ENCODE measurements at places on chromosomes 5 and 9. TPM values are rescaled to one million over a fixed set of nuclear protein-coding genes. Genes with fewer than 3 reads are reported as not detected.
A peak's percentile ranks its signal among the peaks of the same experiment; 100 is the strongest.

The RASGRF2 gene
- polyA plus RNA-seq = 0.67 TPM

DNA sequence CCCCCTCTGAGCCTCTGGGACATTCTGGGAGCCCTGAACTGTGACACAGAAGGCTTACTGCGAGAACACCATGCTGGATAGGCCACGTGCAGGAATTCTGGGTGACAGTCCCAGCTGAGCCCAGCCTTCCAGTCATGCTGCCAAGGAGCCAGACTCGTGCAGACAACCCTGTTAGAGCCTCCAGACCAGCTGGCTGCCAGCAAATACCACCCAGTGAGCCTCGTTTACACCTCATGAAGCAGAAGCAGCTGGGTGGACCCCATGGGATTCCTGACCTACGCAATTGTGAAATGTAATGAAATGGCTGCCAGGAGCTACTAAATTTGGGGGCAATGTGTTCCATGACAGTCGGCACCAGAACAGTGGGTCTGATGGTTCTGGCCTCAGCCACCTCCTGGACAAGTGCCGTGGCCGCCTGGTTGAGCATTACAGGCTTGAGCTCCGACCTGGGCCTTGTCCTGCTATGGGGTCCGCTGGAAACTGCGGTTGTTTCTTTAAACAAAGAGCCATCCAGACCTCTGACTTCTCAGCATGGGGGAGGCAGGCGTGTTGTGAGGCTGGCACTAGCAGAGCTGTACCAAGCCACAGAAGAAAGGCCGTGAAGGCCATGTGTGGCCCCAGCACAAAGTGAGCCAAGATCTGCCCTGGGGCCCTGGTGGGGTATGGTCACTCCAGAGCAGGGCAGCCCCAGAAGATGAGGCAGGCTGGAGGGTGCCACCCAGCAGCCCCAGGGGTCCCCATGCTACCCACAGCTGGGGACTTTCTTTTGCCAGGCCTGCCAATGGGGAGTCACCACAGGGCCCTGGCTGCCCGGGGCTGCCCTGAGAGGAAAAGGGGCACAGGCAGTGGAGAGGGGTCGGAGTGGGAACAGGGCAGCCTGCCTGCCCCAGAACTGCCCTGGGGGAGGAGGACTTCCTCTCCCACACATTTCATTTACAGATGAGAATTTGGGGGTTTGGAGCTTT lies 19.3 kb upstream of the RXRA start:
- no peak for DNase-seq

DNA sequence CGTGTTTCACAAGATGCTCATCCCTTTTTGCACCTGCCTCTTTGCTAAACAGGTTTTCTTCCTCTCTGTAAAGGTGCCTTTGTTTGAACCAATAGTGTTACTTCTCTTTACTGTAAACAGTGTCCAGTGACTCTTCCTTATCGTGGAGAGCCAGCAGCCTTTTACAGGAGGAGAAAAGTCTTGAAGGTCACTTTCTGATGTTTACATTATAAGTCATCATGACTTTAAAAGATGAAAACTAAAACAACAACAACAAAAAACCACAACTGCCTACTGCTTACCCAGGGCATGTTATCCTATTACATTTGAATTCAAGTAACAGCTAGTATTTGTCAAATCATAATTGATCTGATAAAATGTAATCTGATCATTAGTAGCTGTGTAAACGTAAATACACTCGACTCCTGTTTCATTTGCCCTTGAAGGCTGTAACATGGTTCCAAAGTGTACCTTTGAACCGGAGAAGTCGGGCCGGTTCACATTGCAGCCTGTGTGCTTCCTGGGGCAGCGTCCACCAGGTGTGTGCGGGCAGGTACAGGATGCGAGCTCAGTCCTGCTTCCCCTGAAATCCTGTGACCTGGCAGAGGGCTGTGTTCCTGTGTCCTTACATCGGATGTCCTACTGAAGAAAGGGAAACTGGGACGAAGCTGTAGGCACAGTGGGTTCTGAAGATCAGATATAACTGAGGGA lies 118.1 kb downstream of the C9orf152 start:
- DNase-seq = peak; percentile 67

The ZMAT2 gene
- polyA plus RNA-seq = 56.2 TPM

GRCh38 chr5:19978476-19978875 lies 9.5 kb downstream of the CDH18 start:
- no peak for DNase-seq

GRCh38 chr9:36023260-36024048 lies 13.3 kb upstream of the RECK start:
- peak; percentile 73 for DNase-seq

GRCh38 chr9:137031904-137032640 lies at the start of gene FUT7:
TSS of gene FUT7 (minus strand) at chr9:137032088. CDS start at chr9:137031991, 97 bp downstream.
- peak; percentile 67 for DNase-seq

DNA sequence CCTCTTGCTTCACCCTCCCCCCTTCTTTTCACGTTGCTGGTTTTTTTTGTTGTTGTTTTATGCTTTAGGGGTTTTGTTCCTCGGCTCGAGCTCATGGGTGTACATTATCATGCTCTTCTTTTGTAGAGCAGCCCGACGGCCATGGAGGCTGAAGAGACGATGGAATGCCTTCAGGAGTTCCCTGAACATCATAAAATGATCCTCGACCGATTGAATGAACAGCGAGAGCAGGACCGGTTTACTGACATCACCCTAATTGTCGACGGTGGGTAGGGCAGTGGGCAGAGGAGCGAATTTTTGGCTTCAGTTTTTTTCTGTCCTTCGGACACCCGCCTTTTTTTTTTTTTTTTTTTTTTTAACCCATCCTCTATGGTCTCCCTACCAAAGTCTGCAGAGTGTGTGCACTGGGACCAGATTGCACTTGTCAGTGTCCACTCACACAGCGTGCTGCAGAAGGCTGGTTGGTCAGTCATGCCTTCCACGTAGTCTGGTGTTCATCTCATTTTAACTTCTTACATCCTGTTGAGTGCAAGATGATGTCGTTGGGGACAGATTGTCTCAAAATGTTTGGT lies 1.3 kb downstream of the ZNF131 start:
- peak; percentile 54 for DNase-seq

DNA sequence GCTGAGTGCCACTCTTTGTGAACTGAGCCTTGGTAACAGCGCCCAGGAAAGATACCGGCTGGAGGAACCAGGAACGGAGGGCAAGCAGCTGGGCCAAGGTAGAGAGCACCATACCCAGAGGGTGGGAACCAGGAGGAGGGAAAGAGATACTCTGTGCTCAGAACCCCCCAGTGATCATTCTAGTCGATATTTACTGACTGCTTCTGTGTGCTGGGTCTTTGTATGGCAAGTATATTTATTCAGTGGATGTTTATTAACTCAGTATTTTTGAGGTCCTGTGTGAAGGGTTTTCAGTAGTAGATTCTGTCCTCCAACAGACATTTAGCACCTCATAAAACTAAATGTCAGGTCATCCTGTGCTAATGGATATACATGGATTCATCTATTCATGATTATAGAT lies 62.3 kb upstream of the RARS1 start:
- no peak for DNase-seq

The UNC5A gene
- 0.63 TPM for polyA plus RNA-seq

- DNase-seq = peak; percentile 39
These were observed 20.6 kb downstream of the EMB start for GRCh38 chr5:50420343-50420935.

DNA sequence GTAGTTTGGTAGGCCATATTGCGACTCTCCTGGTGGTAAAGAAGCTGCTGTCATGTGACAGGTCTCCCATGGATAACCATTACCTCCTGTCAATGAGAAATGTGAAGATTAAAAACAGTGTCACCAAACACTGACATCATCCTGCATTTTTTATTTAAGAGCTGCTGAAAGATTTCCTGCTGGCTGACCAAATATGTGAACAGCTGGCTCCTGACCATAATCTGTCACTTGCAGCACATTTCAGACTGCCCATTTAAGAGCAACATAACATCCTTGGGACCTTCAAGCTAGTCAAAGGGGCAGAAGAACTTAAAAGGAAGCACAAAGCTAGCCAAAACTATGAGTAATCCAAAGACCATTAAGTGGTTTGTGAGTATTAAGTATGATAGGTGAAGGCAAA lies 288.0 kb downstream of the IZUMO3 start:
- no peak for DNase-seq

The TRIM36 gene
- polyA plus RNA-seq = 22.1 TPM

DNA sequence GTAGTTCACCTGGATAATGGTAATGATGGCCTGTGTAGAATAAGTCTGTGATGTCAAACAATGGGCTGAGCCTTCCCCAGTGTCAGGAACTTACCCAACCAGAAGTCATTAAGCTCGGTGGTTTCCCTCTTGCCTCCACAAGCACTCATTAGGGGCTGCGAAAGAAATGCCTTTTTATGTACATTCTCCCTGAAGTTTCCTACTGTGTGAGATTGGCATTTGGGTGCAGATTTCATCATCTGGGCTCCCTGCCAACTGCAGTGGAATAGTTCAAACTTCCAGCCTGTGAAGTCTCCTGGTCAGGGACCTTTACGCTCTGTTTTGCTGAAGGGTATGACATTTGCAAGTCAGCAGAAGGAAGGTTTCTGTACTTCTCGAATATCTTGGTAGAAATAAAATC lies 41.6 kb upstream of the TMEM215 start:
- no peak for DNase-seq

GRCh38 chr9:78918976-78919375 lies 622.1 kb downstream of the PSAT1 start:
- no peak for DNase-seq

GRCh38 chr9:19136129-19136528 lies 8.8 kb upstream of the PLIN2 start:
- DNase-seq = no peak

The MED10 gene
- 42.3 TPM for polyA plus RNA-seq

GRCh38 chr9:69476797-69477196 lies 151.8 kb downstream of the ENTREP1 start:
- no peak for DNase-seq

GRCh38 chr9:99050924-99051323 lies 54.0 kb upstream of the TGFBR1 start:
- DNase-seq = no peak

- no peak for DNase-seq
These were observed 18.8 kb downstream of the FBXL7 start for GRCh38 chr5:15518786-15519185.

GRCh38 chr5:119631660-119632059 lies 2.3 kb downstream of the FAM170A start:
- no peak for DNase-seq

The TRIM7 gene
- 0.22 TPM for polyA plus RNA-seq

DNA sequence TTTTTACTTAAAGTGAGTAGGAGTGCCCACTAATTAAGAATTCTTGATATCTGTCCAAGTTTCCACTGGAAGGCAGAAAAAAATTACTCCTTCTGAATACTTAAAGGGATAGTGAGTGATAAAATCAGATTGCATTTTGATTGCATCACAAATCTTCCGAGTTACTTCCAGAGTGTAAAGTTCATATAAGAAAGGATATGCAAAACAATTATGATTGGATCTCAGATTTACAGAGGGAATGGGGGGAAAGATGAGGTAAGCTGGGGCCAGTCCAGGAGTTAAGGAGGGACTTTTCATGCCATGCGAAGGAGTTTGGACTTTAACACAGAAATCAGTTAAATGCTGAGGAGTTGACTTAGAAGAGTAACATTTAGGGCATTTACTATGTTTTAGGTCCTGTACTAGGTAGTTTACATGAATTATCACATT lies 9.3 kb upstream of the RNF145 start:
- DNase-seq = peak; percentile 10

The PCDHB11 gene
- polyA plus RNA-seq = not detected

The ZSWIM6 gene
- polyA plus RNA-seq = 4.9 TPM

- no peak for DNase-seq
These were observed 122.9 kb downstream of the MACROH2A1 start for GRCh38 chr5:135276151-135276550.

- DNase-seq = no peak
These were observed 463.5 kb upstream of the RGMB start for GRCh38 chr5:98309785-98310598.

The LHX3 gene
- not detected for polyA plus RNA-seq

GRCh38 chr5:128633901-128634300 lies 95.9 kb upstream of the FBN2 start:
- no peak for DNase-seq

DNA sequence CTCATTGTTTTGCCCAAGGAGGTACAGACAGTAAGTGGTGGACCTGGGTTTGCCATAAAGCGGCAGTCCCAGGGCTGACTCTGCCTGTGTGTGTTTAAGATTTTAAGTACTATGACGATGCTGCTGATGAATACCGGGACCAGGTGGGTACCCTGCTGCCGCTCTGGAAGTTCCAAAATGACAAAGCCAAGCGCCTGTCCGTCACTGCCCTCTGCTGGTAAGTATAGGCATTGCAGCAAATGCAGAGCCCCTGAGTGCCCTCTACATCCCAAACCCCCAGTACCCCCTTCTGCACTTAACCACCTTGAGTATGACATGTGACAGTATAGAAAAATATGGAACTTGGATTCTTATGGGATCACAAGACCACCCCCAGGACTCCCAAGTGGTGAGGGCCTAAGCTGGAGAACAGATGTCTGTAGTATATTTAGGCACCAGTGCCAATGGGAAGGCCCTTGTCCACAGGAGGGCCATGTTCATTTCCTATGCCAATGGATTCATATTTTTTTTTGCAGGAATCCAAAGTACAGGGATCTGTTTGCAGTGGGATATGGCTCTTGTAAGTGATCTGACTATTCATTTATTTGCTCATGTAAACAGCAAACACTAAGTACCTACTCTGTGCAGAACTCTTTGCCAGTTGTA lies 22.0 kb downstream of the ENHO start:
- peak; percentile 41 for DNase-seq

The DPP7 gene
- 179 TPM for polyA plus RNA-seq

DNA sequence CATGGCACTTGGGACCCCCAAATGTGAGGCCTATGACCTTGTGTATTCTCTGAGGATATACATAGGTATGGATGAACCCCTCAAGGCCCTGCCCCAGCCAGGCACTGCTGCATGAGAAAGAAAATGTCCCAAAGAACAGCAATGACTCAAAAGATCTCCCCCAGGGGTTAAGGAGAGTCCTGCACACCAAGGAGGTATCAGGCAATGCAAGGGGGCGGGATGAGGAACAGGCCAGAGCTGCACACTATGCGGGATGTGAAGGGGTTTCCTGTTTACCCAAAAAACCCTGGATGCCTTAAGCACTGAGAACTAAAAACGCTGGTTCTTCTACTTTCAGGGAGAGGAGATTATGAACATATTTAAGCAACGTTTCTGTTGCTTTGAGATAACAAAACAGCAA lies 3.4 kb downstream of the RAPGEF1 start:
- no peak for DNase-seq

The ARL10 gene
- polyA plus RNA-seq = 2.4 TPM

DNA sequence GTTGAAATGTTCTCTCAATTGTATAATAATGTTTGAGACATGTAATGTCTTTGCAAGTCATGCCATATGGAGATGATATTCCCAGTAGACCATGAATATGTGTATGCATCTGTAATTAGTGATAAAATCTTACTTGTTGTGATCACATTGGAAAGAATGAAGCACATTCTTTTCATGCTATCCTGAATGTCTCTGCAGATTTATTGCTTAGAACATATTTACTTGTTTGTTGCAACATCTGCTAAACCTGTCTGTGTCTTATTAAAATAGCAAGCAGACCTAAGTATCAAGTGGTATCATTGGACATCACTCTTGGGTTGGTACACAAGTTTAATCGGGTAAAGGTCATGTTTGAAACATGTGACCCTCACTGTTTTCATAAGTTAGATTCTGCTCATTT lies 265.5 kb upstream of the CD180 start:
- no peak for DNase-seq

Data from small intestine (tissue), 16 donors.